ENCODE measurements at places on chromosomes 7 and 10.

- DNase-seq: no peak
Measured at GRCh38 chr7:51314726-51315125, 1.9 kb downstream of the COBL start.

- DNase-seq: no peak
Measured at GRCh38 chr7:35781200-35781701, 19.6 kb upstream of the SEPTIN7 start.

GRCh38 chr7:84780158-84781124 is 406.4 kb downstream of the SEMA3D start:
- DNase-seq: no peak

- no peak for DNase-seq
Measured at GRCh38 chr10:132957981-132958882, 15.9 kb upstream of the CFAP46 start.

DNA sequence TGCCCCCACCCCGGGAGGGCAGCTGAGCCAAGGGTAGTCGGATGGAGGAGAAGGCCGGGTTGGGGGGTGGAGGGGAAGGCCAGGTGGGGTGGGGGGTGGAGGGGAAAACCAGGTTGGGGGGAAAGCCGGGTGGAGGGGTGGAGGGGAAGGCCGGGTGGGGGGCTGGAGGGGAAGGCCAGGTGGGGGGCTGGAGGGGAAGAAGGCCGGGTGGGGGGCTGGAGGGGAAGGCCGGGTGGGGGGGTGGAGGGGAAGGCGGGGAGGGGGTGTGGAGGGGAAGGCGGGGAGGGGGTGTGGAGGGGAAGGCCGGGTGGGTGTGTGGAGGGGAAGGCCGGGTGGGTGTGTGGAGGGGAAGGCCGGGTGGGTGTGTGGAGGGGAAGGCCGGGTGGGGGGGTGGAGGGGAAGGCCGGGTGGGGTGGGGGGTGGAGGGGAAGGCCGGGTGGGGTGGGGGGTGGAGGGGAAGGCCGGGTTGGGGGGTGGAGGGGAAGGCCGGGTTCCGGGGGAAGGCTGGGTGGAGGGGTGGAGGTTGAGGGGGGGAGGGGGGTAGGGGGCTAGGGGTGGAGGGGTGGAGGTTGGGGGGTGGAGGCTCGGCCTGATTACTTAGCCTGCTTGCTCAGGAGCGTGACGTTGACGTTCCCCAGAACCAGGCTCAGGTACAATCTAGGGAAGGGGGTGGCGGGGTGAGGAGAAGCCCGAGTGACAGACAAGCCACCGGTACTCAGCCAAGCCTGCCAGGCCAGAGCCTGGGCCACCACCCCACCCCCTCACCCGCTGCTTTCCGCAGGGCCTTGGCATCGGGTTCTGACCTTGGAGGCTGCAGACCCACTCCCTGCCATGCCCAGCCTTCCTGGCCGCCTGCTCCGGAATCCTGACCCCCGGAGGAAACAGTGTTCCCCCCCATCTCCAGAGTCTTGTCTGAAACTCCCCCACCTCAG is 5.6 kb downstream of the TMEM120A start:
- DNase-seq: no peak

DNA sequence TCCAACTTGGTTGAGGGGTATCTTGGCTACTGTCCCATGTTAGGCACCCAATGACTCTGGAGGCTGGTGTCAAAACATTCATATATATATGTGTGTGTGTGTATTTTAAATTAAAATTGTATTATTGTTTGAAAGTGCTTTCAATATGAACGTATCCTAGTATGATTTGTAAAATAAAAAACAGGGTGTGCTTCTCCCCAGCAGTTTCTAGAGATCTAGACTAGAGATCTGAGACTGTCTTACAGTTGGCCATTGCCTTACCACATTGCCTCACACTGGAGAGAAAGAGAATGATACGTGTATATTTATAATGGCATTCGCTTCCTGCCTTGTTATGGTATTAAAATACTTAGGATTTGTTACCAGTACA is 1.2 kb downstream of the BAG3 start:
- DNase-seq: no peak

Measured in T-helper 9 cell (primary cell).